ENCODE measurements at places on chromosomes 1 and 21.

DNA sequence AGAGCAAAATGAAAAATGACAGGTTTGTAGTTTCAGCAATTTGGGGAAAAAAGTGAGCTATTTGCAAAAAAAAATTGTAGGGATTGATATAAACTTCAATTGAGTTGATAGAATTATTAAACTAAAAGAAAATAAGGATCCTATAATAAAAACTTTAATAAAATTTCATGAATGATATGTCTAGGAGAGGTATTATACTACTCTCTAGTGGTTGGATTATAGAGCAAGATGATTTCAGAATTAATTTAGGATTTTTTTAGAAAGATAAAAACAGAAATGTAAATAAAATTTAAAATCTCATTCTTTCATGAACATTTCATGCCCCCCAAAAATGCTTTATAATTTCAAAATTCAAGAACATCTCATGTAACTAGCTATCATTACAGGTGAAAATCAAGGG, 430.4 kb downstream of the DSCAM start:
- no peak for DNase-seq

GRCh38 chr1:32205401-32206370, at the start of gene IQCC:
Gene IQCC, plus strand, starts transcription at chr1:32205671. Its CDS starts 11 bp downstream, at chr1:32205682.
- peak; percentile 68 for DNase-seq

GRCh38 chr1:16387201-16388188, 20.5 kb downstream of the SZRD1 start:
- no peak for DNase-seq

DNA sequence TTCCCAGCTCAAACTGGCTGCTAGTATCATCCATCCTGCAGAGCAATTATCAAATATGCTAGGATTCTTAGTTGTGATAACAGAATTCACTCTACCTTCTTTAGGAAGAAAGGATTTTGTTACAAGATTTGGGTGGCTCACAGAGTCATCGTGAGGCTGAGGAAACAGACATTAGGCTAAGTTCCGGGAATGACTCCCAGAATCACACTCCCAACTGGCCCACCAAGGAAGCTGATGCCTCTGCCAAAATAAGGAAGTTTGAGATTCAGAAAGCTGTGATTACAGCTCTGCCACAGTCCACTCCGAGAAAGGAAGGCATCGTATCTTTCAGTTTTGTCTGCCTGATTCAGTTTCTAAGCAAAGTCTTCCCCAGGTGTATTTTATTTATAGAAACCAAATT, 50.6 kb upstream of the LYPLAL1 start:
- no peak for DNase-seq

DNA sequence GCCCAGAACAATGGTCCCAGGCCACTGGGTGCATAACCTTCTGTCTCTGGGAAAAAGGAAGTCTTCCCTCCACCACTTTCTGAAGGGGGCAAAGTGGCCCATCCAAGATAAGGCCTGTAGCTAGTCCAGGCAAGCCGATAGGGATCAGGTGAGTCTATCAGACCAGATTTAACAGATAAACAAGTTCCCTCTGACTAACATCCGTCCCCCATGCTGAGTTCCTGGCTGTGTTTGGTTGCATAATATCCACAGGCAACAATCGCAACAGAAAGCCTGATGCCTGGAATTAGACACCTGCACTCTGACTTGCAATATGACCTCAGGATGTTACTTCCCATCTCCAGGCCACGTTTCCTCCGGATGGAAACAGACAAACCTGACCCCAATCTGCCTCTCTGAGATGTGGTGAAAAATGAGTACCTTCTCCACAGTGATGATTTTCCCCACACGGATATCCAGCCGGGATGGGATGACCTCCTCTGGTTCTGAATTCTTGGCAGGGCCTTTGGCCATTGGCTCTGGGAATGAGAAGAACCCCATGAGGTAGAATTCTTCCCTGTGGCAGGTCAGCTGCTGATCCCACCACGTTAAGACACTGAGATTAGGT, 36.4 kb downstream of the YARS1 start:
- no peak for DNase-seq

DNA sequence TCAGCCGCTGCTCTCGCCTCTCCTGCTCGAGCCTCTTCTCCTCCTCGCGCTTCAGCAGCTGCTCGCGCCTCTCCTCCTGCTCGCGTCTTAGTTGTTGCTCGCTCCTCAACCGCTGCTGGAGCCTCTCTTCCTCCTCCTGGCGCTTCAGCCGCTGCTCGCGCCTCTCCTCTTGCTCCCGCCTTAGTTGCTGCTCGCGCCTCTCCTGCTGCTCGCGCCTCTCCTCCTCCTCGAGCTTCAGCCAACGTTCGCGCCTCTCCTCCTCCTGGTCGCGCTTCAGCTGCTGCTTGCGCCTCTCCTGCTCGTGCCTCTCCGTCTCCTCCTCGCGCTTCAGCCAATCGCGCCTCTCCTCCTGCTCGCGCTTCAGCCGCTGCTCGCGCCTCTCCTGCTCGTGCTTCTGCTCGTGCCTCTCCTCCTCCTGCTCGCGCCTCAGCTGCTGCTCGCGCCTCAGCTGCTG, 3.7 kb downstream of the TCHH start:
- DNase-seq, result no peak

DNA sequence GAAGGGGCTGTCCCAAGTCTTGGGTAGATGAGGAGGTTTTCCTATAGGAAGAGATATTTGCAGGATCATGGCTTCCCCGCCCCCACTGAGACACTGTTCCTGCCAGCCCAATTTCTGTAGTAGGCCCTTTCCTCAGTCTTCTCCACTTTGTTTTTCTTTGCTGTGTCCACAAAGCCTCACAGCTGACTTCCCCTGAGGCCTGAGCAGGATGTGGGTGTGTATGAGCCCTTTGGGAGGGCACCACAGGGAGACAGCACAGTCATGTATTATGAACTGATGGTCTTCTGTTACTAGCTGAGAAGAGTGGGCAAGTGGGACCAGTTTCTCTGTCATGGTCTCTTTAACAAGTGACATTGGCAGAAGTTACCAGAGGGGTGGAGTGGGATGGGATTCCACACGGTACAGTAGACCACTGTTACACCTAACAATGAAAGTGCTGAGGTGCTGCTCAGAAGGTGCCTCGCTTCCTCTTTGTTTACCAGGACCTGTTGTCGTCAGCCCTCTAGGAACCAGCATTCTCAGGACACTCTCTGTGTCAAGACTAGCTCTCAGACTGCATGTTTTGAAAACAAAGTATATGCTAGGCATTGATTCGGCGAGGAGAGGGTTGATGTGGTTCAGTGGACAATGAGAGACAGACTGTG, 253.8 kb upstream of the HOOK1 start:
- DNase-seq, result no peak
